ENCODE measurements at places on chromosomes 7 and 10.

GRCh38 chr7:37109016-37109683, 339.5 kb downstream of the ELMO1 start:
- no peak for DNase-seq

GRCh38 chr10:79628988-79629954, 18.5 kb downstream of the SFTPA1 start:
- DNase-seq = no peak

- DNase-seq = peak; percentile 75
Observed at GRCh38 chr10:87860156-87860795, 3.1 kb downstream of the KLLN start.

DNA sequence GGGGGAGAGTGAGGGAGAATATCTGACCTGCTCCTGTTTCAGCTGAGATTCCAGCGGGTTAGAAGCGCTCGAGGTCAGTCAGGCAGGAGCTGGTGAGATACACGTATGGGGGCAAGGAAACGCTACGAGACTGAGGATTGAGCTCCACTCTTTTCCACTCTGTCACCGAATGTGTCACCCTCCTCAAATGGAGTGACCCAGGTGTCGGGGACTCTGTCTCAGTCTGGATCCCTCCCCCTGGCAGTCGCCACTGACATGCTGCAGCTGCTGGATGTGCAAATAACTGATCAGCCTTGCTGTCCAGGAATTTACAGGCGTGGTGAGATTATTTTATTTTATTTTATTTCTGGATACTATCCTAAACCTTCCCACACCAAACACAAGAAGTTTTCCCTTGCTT, 100.9 kb upstream of the DPP6 start:
- no peak for DNase-seq

DNA sequence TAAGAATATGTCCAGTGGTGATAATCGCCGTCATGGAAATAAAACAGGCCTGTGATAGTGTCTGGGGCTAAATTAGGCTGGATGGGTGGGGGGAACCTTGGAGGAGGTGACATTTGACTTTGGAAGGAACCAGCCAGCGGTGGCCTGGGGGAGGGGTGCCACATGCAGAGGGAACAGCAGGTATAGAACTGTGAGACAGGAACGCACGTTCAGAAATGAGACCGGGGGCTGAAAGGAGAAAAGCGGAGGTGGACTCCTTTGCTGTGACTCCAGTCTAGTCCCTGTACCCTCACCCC, 2.6 kb upstream of the CYP26A1 start:
- DNase-seq = no peak

DNA sequence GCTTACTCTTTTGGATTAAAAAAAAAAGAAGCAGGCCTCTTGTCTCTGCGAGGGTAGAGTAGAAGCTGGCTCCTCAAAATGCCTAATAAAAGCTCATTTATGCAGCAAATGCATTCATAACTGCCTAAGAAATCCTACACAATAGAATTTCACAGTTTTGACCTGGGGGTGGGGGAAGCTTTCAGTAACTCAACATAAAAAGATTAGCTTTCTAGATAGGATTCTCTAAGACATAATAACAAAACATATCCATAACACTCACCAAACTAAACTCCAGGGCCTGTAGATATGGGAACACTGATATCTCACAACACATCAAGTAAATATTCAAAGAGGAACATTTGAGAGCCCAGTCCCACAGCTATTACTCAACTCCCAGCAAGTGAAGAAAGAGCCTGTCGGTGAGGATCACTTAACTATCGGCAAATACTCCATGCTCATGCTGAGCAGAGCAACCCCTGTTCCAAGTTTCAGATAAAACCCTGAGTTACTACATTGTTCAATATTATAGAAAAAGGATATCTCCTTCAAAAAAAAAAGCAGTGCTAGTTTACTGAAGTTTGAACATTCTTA, 88.1 kb downstream of the COBL start:
- no peak for DNase-seq
